Memory B cell (primary cell): ENCODE measurements at places on chromosomes 6 and 20.

DNA sequence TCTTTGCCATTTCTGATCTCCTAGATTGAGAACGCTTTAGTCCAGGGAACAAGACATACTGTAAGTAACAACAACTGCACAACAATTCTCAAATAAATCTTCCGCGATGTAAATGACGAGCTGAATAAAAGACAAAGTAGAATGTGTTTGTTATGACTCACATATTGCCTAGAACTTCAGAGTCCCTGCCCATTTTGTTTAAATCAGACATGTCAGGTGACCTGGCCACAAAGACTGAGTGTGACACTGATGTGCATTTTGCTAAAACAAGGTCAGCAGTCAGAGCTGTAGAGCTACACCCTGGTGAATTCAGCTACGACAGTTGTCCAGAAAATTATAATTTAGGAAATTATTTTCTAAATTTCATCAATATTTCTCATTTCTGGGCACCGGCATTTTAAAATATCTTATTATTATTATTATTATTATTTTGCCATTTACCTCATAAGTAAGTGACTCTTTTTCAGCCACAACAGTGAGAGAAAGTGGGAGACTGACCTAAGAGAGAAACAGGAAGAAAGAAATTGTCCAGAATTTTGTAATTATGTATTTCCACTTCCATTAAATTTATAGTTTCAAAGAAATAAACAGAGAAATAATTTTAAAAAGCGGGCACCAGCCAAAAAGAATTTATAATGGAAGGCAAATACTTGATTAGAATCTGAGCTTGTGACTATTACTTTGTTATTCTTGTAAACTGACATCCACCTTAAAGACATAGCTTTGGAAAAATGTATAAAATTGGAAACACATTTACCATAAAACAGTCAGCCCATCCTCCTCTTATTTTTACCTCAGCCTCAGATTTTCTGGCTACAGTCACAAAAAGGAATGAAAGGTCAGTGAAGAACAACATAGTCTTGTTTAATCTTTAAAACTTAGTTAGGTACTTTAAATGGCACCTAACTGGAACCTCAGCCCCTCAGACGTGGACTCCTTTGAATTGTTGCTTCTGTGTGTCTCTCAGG lies 157.0 kb upstream of the CITED2 start:
- no peak for DNase-seq

GRCh38 chr20:23415959-23416583 lies 5.2 kb downstream of the NAPB start:
- no peak for DNase-seq

GRCh38 chr6:143090314-143091044 lies 29.8 kb downstream of the AIG1 start:
- no peak for DNase-seq

GRCh38 chr6:142846459-142846831 lies 98.5 kb downstream of the HIVEP2 start:
- no peak for DNase-seq

GRCh38 chr20:40497899-40498691 lies 190.9 kb downstream of the MAFB start:
- DNase-seq, result no peak

GRCh38 chr6:138234363-138234762 lies 16.1 kb upstream of the PBOV1 start:
- no peak for DNase-seq

DNA sequence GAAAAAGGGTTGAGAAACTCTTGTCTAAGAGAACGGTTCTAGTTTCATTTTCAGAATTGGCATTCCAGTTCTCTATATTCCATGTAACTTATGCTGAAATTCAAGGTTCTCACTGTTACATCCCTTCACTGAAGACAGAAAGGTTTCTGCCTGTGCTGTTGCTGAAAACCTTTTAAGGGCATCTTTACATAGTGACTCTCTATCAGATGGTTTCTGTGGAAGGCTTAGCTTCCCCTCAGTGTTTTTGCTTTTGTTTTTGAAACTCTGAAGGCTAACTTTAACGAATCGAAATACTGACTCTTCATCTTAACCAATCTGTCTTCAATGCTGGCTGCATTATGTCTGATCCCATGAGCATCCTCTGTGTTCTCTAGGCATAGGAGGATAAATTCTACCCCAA lies 1286.2 kb upstream of the EYS start:
- no peak for DNase-seq

- DNase-seq, result no peak
These were observed 2.2 kb downstream of the NT5DC1 start for GRCh38 chr6:116102873-116103272.

GRCh38 chr6:98847416-98847778 lies 13.0 kb downstream of the POU3F2 start:
- no peak for DNase-seq

DNA sequence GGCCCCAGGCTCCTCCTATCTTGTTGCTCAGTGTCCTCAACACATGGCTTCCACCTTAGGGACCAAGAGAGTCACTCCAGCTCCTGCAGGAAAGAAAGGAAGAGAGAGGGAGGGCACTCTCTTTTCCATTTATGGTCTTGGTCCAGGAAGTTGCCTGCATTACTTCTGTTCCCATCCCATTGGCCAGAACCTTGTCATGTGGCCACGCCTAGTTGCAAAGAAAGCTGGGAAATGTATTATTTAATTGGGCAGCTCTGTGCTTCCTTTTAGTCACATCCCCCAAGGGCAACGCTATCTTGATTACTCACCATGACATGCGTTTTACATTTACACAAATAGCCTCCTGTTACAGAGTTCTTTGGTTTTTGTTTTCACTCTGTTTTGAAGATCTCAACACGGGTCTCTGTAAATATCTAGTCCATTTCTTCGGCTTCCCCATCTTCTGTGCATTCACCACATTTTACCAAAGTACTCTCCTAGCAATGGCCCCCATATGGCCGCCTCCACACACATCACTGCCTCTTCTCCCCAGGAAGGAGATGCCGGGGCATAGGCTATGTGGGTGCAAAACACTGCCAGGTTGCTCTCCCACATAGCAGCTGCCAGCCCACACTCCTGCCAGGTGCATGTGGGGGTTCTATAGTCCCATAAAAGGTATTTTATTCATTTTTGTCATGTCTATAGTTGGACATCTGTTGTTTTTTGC lies 35.7 kb upstream of the ZMYND8 start:
- DNase-seq, result no peak

GRCh38 chr20:61724376-61724775 lies 341.3 kb downstream of the TAF4 start:
- DNase-seq, result no peak

DNA sequence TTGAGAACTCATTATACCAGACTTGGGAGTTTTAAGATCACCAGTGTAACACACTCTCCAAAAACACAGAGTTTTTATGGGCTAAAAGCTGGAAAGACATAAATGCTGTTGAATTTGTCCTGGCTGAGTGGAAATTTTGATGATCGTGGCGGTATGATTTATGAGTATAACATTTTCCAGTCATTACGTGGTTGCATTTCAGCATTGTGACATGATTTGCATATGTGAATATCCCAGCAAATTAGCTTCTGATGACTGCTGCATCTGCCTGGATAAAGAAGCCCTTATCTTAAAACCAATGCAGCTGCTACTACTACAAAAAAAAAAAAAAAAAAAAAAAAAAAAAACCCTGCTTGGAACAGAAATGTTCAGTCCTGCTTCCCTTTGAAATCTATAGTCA lies 850.9 kb downstream of the TFAP2A start:
- DNase-seq, result no peak

DNA sequence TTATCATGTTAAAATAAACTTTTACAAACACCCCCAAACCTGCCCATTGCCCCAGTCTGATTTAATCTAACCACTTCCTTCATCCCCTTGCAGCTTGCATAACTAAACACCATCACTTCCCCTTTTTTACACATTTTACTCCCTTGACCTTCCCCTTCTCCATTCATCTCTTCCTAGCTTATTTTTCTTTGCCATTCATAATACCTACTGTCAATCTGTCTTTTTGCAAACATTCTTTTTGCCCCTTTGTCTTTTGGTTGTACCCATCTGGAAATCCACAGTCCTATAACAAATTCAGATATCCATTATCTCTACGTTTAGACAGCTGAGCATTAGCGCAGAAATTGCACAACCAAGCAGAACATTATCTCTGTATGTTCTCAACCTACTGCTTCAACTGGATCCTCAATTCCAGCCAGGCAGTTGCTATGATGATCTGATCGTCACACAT lies 51.2 kb downstream of the C6orf52 start:
- DNase-seq, result no peak

- DNase-seq, result no peak
These were observed 6.6 kb downstream of the FOXS1 start for GRCh38 chr20:31838646-31839292.

- no peak for DNase-seq
These were observed 18.8 kb downstream of the ZNF217 start for GRCh38 chr20:53574819-53575218.

GRCh38 chr6:137248702-137249101 lies 29.5 kb upstream of the IFNGR1 start:
- DNase-seq, result no peak

- DNase-seq, result no peak
These were observed 266.8 kb upstream of the PLN start for GRCh38 chr6:118281291-118281690.

DNA sequence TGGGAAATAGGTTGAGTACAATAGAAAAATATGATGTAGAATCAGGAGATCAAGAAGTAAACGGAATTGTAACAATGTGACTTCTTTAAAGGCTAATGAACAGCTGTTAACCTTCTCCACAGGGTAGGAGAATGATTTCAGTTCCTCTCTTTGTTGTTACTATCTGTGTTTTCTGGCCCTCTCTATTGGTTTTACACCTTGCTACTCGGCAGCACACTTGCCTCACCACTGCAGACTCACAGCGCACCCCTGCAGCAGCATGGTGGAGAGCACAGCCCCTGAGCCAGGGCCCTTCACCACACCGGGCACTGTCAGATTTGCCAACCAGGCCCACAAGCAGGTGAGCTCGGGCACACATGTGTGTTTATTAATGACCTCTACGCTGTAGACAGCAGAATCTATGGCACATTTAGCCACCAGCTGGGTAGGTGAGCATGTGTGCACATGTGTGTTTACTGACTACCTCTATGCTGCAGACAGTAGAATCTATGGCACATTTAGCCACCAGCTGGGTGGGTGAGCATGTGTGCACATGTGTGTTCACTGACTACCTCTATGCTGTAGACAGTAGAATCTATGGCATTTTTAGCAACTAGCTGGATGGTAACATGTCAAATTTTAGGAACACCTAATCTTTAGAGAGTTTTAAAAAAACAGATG lies 16.8 kb downstream of the SFT2D1 start:
- no peak for DNase-seq

- DNase-seq, result no peak
These were observed 33.7 kb upstream of the TENT5A start for GRCh38 chr6:81786150-81786549.
